Lung (tissue), 17 donors: ENCODE measurements at places on chromosomes 13 and 19. TPM values are rescaled to one million over a fixed set of nuclear protein-coding genes. Genes with fewer than 3 reads are reported as not detected.
A peak's percentile ranks its signal among the peaks of the same experiment; 100 is the strongest.

DNA sequence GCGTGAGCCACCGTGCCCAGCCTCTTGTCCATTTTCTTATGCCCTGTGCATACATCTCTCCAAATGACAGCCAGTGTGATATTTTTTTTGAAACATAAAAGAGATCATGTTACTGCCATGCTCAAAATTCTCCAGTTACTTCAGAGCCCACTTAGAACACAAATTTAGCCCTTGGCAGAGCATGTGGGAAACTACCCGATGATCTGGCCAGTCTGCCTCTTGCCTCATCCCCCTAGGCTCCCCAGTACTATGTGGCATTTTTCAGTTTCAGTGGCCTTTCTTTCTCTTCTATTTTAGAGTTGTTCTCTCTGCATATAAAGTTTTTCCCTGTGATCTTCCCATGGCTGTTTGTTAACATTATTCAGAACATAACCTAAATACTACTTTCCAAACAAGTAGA lies 323.0 kb downstream of the GPC5 start:
- no peak for DNase-seq
- H3K27me3 ChIP-seq: no peaks in the 10 kb centered on the region
- H3K4me3 ChIP-seq: no peak overlapping the region
- no peak overlapping the region for H3K27ac ChIP-seq
- H3K4me1 ChIP-seq: no peaks in the 10 kb centered on the region

The RNU6-9 gene
- polyA plus RNA-seq: not detected

The COG3 gene
- 18.6 TPM for polyA plus RNA-seq

GRCh38 chr13:43770871-43771270 lies 15.9 kb downstream of the ENOX1 start:
- no peaks in the 10 kb centered on the region for H3K27me3 ChIP-seq
- H3K36me3 ChIP-seq: no peaks in the 10 kb centered on the region
- H3K4me1 ChIP-seq: peaks cover 28% of the 10 kb centered on the region

GRCh38 chr13:73579574-73580274 lies 520.9 kb downstream of the KLF5 start:
- no peaks in the 10 kb centered on the region for H3K36me3 ChIP-seq
- no peak overlapping the region for H3K4me3 ChIP-seq
- no peaks in the 10 kb centered on the region for H3K27me3 ChIP-seq
- DNase-seq: no peak
- H3K4me1 ChIP-seq: peaks cover 3% of the 10 kb centered on the region
- H3K27ac ChIP-seq: no peak overlapping the region

DNA sequence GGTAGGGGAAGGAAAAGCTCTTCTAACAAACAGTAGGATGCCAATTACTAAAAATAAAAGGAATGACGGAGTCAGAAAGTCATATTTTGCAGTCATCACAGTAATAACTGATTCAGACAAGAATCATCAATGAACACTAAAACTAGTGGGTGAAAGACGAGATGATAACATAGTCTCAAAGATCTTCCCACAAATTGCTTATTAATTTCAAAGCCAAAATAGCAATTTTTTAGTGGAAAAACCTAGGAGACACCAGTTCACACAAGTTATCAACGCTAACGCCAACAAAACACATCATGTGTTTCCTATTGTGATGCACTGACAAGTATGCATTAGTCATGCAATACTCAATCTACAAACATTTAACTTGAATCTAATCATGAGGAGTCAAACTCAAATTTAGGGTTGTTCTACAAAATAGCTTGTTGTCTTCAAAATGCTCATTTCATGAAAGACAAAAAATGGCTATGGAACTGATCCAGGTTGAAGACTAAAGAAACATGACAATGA lies 18.6 kb downstream of the ZNF233 start:
- no peak overlapping the region for H3K27ac ChIP-seq
- DNase-seq: no peak
- H3K4me3 ChIP-seq: no peak overlapping the region
- peaks cover 8% of the 10 kb centered on the region for H3K36me3 ChIP-seq
- H3K4me1 ChIP-seq: no peaks in the 10 kb centered on the region

- peaks cover 3% of the 10 kb centered on the region for H3K27me3 ChIP-seq
- H3K4me3 ChIP-seq: no peak overlapping the region
- no peak for DNase-seq
- no peak overlapping the region for H3K27ac ChIP-seq
- no peaks in the 10 kb centered on the region for H3K4me1 ChIP-seq
- H3K36me3 ChIP-seq: no peaks in the 10 kb centered on the region
These were observed 29.6 kb downstream of the OLFM4 start for GRCh38 chr13:53058065-53058679.

The TPTE2 gene
- 0.02 TPM for polyA plus RNA-seq

DNA sequence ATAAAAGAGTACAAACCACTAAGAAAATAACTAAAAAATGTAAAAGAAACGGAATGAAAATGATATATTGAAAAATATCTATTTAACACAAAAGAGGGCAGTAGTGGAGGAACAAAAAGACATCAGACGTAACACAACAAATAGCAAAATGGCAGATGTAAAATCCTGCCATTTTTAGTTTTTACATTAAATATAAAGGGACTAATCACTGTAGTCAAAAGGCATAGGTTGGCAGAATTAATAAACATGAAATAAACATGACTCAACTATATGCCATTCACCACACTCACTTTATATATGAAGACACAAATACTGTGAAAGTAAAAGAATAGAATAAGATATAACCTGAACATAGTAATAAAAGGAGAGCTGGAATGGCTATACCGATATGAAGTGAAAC lies 11.0 kb downstream of the MTUS2 start:
- H3K27ac ChIP-seq: no peak overlapping the region
- H3K36me3 ChIP-seq: no peaks in the 10 kb centered on the region
- no peaks in the 10 kb centered on the region for H3K4me1 ChIP-seq
- no peaks in the 10 kb centered on the region for H3K27me3 ChIP-seq
- DNase-seq: no peak

GRCh38 chr13:29911781-29912418 lies 61.5 kb upstream of the UBL3 start:
- H3K27ac ChIP-seq: no peak overlapping the region
- no peaks in the 10 kb centered on the region for H3K27me3 ChIP-seq
- no peak overlapping the region for H3K4me3 ChIP-seq
- no peak for DNase-seq

DNA sequence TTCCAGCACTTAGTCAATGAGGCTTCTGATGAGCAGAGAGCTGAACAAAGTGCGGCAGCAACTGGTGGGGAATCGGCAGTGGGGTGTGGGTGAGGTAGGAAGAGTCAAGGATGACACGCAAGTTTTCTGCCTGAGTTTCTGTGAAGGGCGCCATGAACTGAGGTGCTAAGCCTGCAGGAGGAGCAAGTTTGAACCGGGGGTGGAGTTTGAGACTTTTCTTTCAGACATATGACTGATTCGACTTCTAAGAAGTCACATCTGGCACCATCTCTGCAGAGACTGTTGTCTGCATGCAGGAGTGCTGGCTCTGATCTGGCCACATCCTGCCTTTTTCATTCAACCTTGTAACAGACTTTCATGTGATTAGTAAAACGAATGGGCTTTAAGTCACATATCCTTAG lies 14.8 kb upstream of the GPI start:
- DNase-seq: no peak
- H3K4me1 ChIP-seq: no peaks in the 10 kb centered on the region
- peaks cover 38% of the 10 kb centered on the region for H3K36me3 ChIP-seq
- H3K4me3 ChIP-seq: no peak overlapping the region

The MIA gene
- polyA plus RNA-seq: 0.75 TPM

DNA sequence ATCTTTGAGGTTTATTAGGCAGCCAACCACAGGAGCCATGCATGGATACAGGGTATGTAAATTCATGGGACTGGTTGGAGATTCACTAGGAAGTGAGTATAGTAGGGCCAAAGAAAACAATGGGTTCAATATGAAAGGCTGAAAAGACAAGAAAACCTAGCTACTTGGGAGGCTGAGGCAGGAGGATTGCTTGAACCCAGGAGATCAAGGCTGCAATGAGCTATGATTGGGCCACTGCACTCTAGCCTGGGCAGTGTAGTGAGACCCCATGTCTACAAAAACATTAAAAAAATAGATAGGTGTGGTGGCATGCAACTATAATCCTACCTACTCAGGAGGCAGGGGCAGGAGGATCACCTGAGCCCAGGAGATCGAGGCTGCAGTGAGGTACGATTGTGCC lies 10.3 kb upstream of the SLC1A5 start:
- DNase-seq: no peak
- H3K27ac ChIP-seq: no peak overlapping the region
- H3K27me3 ChIP-seq: no peaks in the 10 kb centered on the region
- H3K36me3 ChIP-seq: no peaks in the 10 kb centered on the region
- H3K4me3 ChIP-seq: no peak overlapping the region
- H3K4me1 ChIP-seq: peaks cover 3% of the 10 kb centered on the region

- peak overlapping the region; percentile 97 for H3K4me3 ChIP-seq
- H3K27me3 ChIP-seq: no peaks in the 10 kb centered on the region
- peak overlapping the region; percentile 92 for H3K27ac ChIP-seq
- peaks cover 3% of the 10 kb centered on the region for H3K36me3 ChIP-seq
These were observed 512 bp downstream of the MED4 start for GRCh38 chr13:48094404-48094780.
